ENCODE measurements at places on chromosomes 6 and 20. TPM values are rescaled to one million over a fixed set of nuclear protein-coding genes. Genes with fewer than 3 reads are reported as not detected.

- no peak for DNase-seq
Measured at GRCh38 chr6:46923476-46923875, 1.7 kb upstream of the ADGRF5 start.

TMEM74B gene
- total RNA-seq, result 8.0 TPM

DNA sequence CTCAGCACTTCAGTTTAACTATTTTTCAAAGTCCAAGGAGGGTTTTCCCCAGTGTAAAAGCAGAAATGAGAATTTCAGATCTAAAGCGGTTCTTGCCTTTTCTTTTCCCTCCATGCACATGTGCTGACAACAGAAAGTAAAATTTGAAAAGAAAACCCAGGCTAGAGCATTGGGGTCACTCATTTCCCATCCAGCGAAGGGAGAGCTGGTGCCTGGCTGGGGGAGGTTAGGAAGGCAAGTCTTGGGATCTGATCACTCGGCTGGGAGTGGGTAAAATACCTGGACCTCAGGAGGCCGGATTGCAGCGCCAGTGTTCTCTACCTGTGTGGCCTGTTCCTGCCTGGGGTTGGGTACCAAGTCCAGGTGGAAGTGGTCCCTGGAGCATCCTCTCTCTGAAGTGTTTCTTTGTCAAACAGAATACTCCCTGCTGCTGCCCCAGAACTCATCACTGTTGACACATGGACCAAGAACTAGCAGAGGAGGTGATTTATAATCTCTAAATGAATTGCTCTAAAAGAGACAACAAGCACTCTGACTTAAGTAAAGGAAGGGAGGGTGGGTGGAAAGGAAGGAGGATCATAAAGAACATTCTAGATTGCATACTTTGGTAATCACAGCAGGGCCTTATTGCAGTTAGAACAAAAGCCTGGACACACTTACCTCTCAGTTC is 136.0 kb downstream of the MTHFD1L start:
- no peak for DNase-seq

- no peak for DNase-seq
Measured at GRCh38 chr6:111230351-111231089, 143.2 kb downstream of the SLC16A10 start.

GRCh38 chr6:63790334-63790733 is 154.7 kb downstream of the PHF3 start:
- no peak for DNase-seq

ELOVL4 gene
- 45.1 TPM for total RNA-seq

GRCh38 chr20:45087814-45088213 is 13.1 kb downstream of the KCNS1 start:
- no peak for DNase-seq

DNA sequence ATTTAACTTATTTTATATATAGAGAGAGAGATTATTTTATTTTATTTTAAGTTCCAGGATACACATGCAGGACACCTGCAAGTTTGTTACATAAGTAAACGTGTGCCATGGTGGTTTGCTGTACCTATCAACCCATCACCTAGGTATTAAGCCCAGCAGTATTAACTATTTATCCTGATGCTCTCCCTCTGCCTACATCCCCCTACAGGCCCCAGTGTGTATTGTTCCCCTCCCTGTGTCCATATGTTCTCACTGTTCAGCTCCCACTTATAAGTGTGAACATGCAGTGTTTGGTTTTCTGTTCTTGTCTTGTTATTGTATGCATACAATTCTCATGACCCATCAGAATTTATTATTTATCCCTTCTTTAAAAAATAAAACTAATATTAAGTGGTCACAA is 34.6 kb downstream of the FKBP1C start:
- no peak for DNase-seq

GRCh38 chr6:25155211-25155610 is 124.0 kb upstream of the CARMIL1 start:
- DNase-seq, result no peak

DNA sequence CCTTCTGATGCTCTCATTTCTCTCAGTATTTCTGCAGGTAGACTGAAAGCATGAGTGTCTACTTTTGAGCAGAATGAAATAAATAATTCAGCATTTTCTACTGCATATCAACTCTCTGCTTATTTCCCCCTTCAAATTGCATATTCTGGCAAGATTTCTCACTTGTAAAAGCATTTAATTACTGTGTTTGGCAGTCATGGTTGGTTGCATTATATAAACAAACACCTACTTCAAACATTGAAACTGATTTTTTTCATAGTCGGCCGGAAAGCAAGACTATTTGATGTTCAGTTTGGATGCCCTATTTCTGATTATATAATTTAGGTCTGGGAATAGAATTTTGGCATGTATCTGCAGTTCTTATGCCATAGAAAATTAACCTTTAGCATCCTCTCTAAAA is 73.1 kb downstream of the PLEKHG1 start:
- no peak for DNase-seq

Data from occipital lobe (tissue), 3 donors.